AG09309 (cell line): ENCODE measurements at places on chromosomes 12 and 14.

DNA sequence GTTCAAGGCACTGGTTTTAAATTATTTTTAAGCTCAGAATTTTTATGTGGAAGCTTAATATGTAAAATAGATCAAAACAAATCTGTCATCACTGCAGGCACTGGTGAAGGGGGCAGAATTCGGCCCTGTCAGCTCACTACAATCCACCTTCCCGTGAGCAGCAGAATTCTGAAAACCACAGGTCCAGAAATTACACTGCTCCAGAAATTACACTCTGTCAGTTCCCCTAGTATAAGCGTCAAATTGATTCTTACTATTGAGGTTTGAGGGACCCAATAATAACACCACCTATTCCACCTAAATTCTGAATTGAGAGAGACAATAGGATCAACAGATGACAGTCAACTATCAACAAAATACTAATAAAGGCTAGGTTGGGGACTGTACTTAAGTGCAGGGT, 245.5 kb downstream of the PHLDA1 start:
- DNase-seq = no peak

- no peak for DNase-seq
Observed at GRCh38 chr14:101872346-101872745, 92.0 kb upstream of the DYNC1H1 start.

GRCh38 chr14:61866932-61867920, 105.0 kb downstream of the SNAPC1 start:
- no peak for DNase-seq

GRCh38 chr12:46266869-46267574, 1.8 kb downstream of the SLC38A1 start:
- no peak for DNase-seq

GRCh38 chr12:124490584-124491305, 76.7 kb downstream of the NCOR2 start:
- no peak for DNase-seq

DNA sequence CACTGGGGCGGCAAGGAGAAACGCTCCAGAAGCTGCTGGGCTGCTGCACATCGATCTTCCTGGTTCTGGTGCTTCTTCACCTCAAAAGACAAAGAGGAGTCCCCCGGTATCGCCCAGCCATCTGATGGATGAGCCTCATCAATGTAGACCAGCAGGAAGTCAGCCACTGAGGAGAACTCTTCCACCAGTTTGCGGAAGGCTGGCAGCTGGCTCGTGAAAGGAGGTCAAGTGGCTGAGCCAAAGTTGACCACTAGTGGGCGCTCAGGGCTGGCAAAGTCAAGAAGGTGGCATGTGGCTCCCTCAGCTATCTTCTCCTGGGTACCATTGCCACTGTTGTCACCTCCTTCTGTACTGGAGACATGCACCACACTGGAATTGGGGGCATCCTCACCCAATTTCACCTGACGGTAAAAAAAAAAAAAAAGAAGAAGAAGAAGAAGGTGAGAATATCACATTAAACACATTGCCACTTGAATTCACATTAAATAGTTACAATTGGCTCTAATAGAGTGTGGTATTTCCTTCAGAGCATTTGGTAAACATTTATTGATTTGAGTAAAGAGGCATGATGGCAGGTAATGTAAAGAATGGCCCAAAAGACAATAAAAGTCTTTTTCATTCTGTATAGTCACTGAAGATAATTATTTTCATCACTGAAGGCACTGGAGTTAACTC, 8.3 kb downstream of the DIO2 start:
- no peak for DNase-seq

GRCh38 chr14:70398280-70398679, 18.6 kb downstream of the SYNJ2BP start:
- DNase-seq = no peak

- DNase-seq = no peak
Observed at GRCh38 chr14:101223127-101223526, 319.6 kb upstream of the RTL1 start.

GRCh38 chr12:3527736-3528135, 36.7 kb downstream of the PRMT8 start:
- no peak for DNase-seq

- no peak for DNase-seq
Observed at GRCh38 chr14:74504412-74504811, 10.8 kb downstream of the ISCA2 start.

DNA sequence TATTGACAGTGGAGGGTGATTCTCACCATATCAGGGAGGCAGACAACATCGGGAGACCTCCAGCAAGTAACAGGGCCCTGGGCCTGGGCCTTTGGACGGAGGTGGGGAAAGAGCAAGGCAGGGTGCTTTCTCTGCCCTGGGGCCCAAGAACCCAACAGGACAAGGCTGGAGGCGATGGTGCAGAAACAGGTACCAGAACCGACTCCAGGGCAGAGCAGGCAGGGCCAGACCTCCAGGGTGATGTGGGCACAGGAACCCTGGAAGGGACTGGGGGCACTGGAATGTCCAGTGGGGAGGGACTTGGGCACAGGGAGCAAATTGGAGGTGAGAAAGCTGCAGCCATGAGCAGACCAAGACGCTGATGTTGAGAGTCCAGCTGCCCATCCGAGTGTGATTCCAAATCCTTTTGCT, 44.4 kb downstream of the PRMT8 start:
- no peak for DNase-seq

GRCh38 chr12:103705927-103706326, 118.9 kb downstream of the STAB2 start:
- no peak for DNase-seq
